ENCODE measurements at places on chromosomes 7 and 10. TPM values are rescaled to one million over a fixed set of nuclear protein-coding genes. Genes with fewer than 3 reads are reported as not detected.

DNA sequence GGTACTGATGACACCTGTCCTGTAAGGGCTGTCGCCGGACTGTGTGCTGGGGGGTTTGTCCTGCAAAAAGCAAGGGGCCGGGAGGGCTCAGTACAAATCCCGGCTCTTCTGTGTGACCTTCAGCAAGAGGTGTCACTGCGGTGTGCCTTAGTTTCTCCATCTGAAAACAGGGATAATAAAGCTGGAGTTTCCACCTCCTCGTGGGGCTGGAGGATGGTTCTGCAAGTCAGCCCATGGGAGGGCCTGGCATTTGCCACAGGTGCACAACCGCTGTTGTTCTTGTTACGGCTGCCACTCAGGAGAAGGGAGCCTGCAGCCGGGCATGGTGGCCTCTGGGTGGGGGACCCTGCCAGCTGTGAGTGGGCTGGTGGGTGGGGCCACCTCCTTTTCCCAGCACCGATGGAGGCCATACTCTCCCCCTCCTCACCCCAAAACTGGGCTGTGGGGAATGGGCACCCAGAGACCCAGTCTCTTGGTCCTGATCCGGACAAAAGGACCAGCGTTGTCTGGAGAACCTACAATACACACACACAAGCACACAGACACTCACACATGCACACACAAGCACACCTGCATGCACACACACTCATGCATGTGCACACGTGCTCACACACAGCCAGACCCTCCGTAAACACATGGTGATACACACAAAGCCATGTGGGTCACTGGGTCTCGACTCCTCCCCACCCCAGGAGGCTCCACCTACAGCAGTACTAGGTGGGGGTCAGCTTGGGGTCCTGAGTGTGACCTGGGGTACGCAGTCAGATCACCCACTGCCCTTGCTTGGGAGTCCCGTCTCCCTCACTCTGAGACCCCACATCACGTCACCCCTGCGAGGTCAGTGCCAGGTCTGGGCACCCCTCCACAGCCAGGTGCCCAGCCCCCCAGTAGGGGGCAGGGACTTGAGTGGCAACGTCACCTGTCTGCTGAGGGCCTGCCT is 34.1 kb downstream of the ELFN1 start:
- DNase-seq = no peak

DNA sequence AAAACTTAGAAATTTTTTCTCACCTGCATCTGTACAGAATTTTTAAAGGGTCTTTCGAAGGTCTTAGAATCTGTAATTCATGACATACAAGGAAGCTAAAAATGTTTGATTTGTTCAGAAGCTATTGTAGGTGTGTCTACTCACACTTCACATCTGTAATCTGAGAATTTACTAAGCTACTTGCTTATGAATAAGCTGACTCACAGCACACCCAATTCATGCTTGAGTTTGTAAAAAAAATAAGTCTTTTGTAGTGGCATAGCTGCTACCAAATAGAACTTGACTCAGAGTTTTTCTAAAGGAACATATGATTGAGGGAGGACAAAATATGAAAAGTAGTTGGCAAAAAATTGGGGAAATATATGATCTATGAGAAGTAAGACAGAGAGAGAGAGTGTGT is 12.7 kb upstream of the AGR2 start:
- DNase-seq = no peak

GRCh38 chr7:130423501-130424037 is 17.2 kb downstream of the CEP41 start:
- DNase-seq = no peak

- no peak for DNase-seq
Measured at GRCh38 chr10:71291528-71291900, 27.5 kb upstream of the SLC29A3 start.

GRCh38 chr7:5139998-5140397 is 50.0 kb upstream of the WIPI2 start:
- DNase-seq = peak; percentile 73

GRCh38 chr10:131269776-131270460 is 41.6 kb downstream of the TCERG1L start:
- DNase-seq = no peak

GRCh38 chr7:44333911-44334733 is 8.7 kb upstream of the CAMK2B start:
- no peak for DNase-seq

DNA sequence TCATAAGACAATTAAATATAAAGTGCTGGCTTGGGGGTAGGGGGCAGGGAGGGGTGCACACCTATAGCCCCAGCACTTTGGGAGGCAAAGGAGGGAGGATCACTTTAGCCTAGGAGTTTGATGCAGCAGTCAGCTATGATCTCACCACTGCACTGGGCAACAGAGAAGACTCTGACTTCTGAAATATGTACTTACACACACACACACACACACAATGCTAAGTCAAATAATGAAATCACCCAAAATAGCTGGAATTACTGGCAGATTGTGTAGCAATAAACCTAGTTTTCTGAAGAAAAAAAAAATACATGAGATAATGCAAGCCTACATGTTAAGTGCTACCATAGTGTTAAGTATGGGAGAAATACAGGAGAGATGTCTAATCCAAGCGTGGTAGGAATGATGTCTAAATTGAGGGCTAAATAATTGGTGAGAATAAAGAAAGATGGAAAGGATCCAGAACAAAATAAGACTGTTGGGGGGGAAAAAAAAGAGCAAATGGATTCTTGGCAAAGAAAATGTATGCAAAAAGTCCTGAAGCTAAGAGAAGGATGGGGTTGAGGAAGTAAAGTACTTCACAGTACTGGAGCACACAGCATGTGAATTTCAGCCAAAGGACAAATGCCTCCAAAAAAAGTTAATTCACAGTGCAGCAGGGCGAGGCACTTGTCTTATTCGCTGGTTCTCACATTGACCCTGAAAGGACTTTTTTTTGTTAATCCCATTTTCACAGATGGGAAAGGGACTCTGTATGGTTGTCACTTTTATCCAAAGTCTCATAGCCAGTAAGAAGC is 73.9 kb downstream of the IGF2BP3 start:
- DNase-seq = no peak

GRCh38 chr7:75729851-75730274 is 8.9 kb downstream of the HIP1 start:
- peak; percentile 37 for DNase-seq

DNA sequence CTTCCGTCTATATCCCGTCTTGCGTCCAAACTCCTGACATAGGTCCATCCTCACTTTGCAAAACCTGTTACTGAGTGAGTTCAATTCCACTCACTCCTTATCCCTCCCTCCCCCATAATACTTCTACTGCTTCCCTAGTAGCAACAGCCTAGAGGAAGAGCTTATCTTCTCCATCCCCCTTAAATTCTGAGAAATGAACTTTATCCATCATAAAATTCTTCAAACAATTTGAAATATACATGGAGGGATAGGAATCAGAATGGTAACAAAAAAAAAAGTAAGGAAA is 27.6 kb downstream of the SEMA3C start:
- no peak for DNase-seq

DNA sequence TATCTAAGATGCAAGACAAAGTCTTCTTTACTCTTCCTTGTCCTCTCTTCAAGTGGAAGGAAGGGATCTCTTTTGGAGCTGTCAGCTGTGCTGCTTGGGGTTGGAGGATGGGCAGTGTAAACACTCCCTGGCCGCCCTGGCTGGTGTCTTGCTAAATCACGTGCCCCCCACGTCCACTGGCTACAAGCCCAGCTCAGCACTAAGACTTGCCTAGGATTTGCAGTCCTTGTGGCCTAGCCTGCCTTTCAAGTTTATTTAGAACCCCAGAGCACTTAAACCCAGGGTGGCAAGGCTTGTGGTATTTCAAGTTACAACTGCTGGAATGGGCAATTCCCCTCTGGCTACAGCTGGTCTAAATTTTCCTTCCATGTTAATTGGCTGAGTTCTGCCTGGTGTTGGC is 272.4 kb upstream of the MYO3A start:
- no peak for DNase-seq

GRCh38 chr7:7719236-7719635 is 829 bp upstream of the RPA3 start:
- DNase-seq = no peak

- no peak for DNase-seq
Measured at GRCh38 chr7:48868916-48869315, 55.4 kb upstream of the CDC14C start.

DNA sequence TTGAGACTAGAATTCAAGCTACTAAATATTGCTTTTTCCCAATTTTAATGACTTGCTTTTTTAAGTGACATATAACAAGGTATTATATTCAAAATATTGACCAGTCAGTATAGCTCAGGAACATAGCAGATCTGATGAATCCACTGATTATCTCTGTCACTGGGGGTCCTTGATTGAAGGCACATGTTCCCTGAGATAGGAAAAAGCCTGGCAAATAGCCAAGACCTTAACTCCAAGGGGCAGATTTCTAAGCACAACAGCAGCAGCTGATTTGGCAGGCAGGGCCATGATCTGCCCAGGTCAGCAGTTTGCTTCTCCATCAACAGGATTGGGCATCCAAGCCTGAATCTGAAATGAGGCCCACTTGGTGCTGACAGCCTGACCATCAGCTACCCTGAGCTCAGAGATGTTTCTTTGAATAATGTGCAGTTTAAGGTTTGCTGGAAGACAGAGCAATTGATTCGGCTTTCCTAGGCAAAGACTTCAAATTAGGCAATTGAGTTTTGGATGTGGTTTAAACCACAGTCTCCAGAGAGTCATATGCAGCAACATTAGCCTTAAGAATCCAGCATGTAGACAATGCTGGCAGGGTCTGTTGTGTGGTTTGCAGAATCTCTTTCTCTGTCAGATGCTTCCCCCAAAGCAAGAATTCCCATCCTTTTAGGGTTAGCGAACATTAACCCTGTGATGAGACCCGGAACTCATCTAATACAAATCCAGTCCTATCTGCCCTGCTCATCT is 352.6 kb downstream of the ADRA2A start:
- DNase-seq = no peak

CALML3 gene
- not detected for polyA plus RNA-seq

FOXI2 gene
- 1.1 TPM for polyA plus RNA-seq

SLC29A3 gene
- 11.3 TPM for polyA plus RNA-seq

HOXA10 gene
- not detected for polyA plus RNA-seq

NXPH1 gene
- polyA plus RNA-seq = 0.45 TPM

SFXN2 gene
- polyA plus RNA-seq = 7.2 TPM

ALKBH4 gene
- 17.7 TPM for polyA plus RNA-seq
